ENCODE measurements at places on chromosomes 2 and 18.

GRCh38 chr2:70871398-70872211 lies 36.0 kb upstream of the CD207 start:
- peak; percentile 38 for DNase-seq
- no peaks in the 10 kb centered on the region for H3K27me3 ChIP-seq
- H3K36me3 ChIP-seq, result no peaks in the 10 kb centered on the region
- no peak overlapping the region for H3K27ac ChIP-seq
- no peaks in the 10 kb centered on the region for H3K4me1 ChIP-seq

- peaks cover 40% of the 10 kb centered on the region for H3K4me1 ChIP-seq
- H3K27ac ChIP-seq, result peak overlapping the region; percentile 43
- H3K4me3 ChIP-seq, result no peak overlapping the region
These were observed 63.4 kb downstream of the INPP4A start for GRCh38 chr2:98507891-98508708.

DNA sequence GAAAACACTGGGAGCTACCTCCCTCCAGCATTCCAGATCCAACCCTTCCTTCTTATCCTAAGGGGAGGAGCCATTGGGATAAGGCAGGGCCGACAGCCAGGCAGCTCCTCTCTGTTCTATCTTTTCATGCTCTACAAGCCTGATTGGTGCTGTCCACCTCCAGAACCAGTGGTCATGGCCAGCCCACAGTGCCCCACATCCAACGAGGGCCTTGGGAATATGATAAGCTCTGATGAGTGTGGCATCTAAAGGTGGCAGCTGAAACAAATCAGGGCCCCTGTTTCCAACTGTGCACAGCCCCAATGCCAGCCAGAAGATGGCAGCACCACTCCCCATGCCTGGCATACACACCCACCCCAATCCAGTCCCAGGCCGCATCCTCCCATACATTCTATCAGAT lies 329.3 kb downstream of the C1D start:
- no peak overlapping the region for H3K4me3 ChIP-seq
- no peaks in the 10 kb centered on the region for H3K36me3 ChIP-seq
- H3K27ac ChIP-seq, result no peak overlapping the region
- no peak for DNase-seq

DNA sequence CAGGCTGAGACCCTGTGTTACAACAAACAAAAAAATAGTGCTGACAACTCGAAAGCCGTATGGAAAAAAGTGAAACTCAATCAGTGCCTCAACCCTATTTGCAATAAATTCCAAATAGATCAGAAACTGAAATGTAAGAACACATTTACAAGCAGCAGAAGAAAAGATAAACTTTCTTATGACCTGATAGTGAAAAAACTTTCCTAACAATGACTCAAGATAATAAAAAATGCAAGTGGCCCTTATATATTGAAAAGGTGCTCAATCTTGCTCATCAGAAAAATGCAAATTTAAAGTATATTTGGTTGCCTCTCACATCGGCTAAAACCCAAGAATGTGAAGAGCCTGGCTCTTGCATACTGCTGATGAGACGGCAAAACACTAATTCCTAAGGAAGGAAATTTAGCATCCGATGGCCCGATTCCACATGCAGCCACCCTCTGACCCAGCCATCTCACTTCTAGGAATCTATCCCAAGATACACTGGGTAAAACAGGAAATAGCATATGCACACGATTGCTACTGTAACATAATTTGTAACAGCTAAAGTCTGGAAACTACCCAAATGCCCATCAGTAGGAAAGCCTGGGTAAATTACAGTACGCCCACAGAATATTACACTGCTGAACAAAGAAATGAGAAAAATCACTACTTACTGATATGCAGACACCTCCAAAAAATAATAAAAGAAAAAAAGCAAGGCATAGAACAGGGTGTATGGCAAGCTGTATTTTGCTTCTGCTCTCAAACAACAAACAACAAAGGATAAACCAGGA lies 56.8 kb downstream of the HDLBP start:
- no peak overlapping the region for H3K27ac ChIP-seq
- H3K36me3 ChIP-seq, result peaks cover 87% of the 10 kb centered on the region
- no peaks in the 10 kb centered on the region for H3K4me1 ChIP-seq

DNA sequence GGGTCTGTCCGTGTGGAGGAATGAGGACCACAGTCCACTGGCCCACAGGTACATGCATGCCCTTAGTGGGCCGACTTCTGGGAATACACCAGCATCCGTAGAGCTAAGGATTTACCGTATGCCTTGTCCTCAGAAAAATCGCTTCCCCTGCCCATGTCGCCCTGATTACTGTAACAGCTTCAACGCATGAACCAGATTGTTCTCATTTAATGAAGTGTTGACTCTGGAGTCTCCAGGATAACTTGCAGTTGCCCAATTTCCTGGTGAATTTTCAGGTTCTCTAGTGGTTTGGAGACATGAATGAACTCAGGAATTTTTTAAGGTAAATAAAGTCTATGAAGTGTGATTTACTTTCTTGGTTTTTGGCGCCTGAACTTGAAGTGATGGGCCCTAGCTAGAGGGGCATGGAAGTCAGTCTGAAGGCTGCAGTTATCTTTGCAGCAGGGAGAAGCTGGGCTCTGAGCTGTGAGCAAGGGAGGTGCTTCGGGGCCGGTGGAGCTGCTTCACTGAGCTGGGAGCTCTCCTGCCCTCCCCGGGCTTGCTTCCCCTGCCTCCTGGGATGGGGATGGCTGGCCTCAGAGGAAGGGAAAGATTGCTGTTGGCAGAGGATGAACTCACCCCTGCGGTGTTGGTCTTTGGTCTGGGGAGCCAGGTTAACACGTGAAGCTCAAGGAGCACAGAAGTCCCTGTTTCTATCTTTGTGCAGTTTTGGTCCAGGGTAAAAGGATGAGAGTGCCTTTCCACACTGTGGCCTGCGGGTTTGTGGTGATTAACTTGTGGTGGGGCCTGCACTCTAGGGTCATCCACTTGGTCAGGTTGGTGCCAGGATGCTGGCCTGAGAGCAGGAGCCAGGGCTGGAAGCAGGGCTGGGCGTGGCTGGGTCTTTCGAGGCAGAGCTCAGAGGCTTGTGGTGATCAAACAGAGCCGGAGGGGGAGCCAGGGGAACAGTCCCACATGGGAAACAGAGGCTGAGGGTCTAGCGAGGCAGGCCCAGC lies 28.1 kb downstream of the TCF7L1 start:
- H3K4me3 ChIP-seq, result no peak overlapping the region
- H3K4me1 ChIP-seq, result peaks cover 74% of the 10 kb centered on the region
- no peak overlapping the region for H3K27ac ChIP-seq
- no peaks in the 10 kb centered on the region for H3K27me3 ChIP-seq

Data from thoracic aorta (tissue), 2 donors.